Vein endothelial cell (primary cell): ENCODE measurements at places on chromosomes 12 and 14. TPM values are rescaled to one million over a fixed set of nuclear protein-coding genes. Genes with fewer than 3 reads are reported as not detected.

DCN gene
- 1.3 and 1.4 TPM in 2 replicates for total RNA-seq

ERO1A gene
- total RNA-seq: 73.5 and 74.2 TPM in 2 replicates

KCNA1 gene
- total RNA-seq: not detected in 2 replicates

RERGL gene
- total RNA-seq: not detected in 2 replicates

OTUB2 gene
- 1.6 and 2.3 TPM in 2 replicates for total RNA-seq

TCL1A gene
- total RNA-seq: not detected in 2 replicates

TTC8 gene
- total RNA-seq: 14.4 and 15.8 TPM in 2 replicates

BMAL2 gene
- 36.4 and 37.9 TPM in 2 replicates for total RNA-seq

LYZ gene
- not detected in 2 replicates for total RNA-seq

TCP11L2 gene
- total RNA-seq: 19.6 and 30.4 TPM in 2 replicates

CMKLR1 gene
- under 0.01 and 0.10 TPM in 2 replicates for total RNA-seq

RNASE3 gene
- total RNA-seq: not detected in 2 replicates

HOXC4 gene
- total RNA-seq: not detected in 2 replicates

SIX6 gene
- not detected in 2 replicates for total RNA-seq

ANKRD9 gene
- 14.5 and 16.3 TPM in 2 replicates for total RNA-seq

TUNAR gene
- total RNA-seq: not detected in 2 replicates

KLRD1 gene
- total RNA-seq: under 0.01 TPM in 2 replicates

TAS2R8 gene
- 0.33 TPM in 1 of 2 replicates, not detected in the other for total RNA-seq

TBPL2 gene
- not detected in 2 replicates for total RNA-seq

EIF4B gene
- 1,037 and 1,409 TPM in 2 replicates for total RNA-seq

OR4E2 gene
- total RNA-seq: not detected in 2 replicates

LIN7A gene
- under 0.01 and 0.19 TPM in 2 replicates for total RNA-seq

HOXC10 gene
- total RNA-seq: not detected in 2 replicates

RND1 gene
- 3.9 TPM in 2 replicates for total RNA-seq

CHFR gene
- 50.3 and 59.4 TPM in 2 replicates for total RNA-seq

DDN gene
- 0.19 and 0.65 TPM in 2 replicates for total RNA-seq

SMIM41 gene
- total RNA-seq: 0.19 TPM in 1 of 2 replicates, not detected in the other

MEG3 gene
- total RNA-seq: 10.8 and 11.0 TPM in 2 replicates

KICS2 gene
- 4.9 and 5.1 TPM in 2 replicates for total RNA-seq

RAB2B gene
- total RNA-seq: 33.0 and 41.5 TPM in 2 replicates
